Stomach (tissue), 19 donors: ENCODE measurements at places on chromosomes 2 and 18.

- DNase-seq: no peak
Observed at GRCh38 chr18:36711813-36712444, 116.9 kb downstream of the TPGS2 start.

DNA sequence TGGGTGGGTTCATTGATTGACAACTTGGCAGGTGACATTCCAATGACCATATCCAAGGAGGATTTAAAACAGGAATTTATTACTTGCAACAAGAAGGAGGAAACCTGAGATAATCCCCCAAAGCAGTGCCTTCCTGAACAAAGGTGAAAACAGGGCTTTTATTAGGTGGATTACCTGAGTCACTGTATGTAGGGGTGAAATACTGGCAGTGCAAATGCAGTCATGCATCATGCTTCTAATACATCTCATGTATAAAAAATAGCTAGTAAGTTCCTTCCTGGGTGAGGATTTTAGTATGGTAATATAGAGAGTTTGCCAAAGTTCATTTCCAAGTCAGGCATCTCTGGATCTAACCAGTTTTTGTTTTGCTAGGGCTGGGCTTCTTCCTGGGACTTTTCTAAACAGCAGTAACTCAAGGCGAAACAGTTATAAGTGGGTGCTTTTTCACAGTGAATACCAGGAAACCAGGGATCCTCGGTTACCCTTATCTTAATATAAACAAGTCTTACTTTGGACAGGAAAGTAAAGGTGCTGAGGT, 583.4 kb upstream of the LRRTM1 start:
- peak; percentile 60 for DNase-seq

DNA sequence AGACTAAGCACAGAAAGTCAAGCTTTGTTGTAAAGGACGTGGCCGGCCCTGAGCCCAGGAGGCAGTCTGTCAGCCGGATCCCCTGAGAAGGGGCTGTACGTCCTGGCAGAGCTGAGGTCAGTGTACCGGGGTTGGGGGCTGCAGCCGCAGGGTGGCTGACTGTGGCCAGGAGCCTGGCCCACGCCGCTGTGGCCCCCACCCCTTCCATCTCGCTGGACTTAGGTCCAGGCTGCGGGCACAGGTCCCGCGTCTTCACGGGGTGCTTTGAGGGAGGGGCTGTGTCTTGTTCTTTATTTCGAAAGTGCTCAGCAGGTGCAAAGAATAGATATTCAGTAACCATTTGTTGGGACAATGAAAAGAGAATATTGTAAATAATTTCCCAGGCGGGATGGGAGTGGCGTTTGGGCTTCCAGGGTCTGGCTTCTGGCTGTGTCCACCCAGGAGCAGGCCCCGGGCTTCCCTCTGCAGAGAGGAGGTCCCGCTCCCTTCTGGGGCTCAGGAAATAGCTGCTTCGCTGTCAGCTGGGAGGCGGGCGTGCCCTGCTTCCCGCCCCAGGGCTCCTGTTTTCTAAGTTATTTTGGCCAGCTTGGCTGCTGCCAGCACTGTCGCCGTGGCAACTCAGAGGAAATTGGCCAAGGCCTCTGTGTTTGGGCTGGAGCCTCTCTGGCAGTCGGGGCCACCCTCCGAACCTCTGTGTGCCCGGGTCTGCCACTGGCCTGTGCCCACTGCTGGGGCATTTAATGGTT, 7.4 kb downstream of the NFATC1 start:
- peak; percentile 61 for DNase-seq

GRCh38 chr2:21772624-21773023, 648.9 kb downstream of the TDRD15 start:
- DNase-seq: no peak

DNA sequence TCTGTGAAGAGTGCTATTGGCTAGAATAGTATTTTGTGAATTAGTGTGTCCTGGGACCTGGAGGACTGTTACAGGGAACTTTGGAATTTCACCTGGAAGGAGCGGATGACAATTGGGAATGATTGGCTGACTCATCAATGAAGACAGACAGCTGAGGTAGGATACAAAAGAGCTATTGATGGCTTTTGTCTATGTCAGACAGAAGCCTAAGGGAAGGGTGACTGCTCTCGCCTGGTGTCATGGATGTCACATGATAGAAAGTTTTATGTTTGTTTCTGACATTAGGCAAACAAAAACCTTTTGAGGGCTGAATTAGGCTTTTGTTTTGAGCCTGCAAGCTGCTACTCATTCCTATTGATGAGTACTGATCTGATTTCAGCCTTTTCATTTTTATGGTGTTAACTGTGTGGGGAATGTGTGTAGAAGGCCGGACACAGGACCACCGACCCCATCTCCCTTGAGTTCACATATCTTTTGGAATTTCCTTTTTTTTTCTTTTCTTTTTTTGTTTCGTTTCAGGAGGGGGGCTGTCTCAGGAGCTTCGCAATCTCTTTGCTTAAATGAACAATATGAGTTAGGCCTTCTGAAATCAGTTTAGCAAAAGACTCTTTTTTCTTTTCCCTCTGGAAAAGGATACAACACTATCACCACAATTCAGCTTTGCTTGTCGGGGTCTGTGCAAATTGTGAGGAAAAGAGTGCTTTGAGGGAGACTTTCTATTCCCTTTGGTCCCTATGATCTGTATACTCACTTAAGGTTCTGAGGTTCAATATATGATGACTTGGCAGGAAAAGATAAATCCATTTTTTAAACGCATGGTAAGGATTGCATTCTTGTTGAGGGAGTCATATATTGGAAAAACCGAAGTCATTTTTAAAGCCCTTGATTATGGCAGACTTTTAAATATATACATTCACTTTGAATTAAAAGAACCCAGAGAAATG, 207.9 kb upstream of the FIGN start:
- DNase-seq: no peak

GRCh38 chr18:13611601-13612195, 114.7 kb downstream of the FAM210A start:
- no peak for DNase-seq

DNA sequence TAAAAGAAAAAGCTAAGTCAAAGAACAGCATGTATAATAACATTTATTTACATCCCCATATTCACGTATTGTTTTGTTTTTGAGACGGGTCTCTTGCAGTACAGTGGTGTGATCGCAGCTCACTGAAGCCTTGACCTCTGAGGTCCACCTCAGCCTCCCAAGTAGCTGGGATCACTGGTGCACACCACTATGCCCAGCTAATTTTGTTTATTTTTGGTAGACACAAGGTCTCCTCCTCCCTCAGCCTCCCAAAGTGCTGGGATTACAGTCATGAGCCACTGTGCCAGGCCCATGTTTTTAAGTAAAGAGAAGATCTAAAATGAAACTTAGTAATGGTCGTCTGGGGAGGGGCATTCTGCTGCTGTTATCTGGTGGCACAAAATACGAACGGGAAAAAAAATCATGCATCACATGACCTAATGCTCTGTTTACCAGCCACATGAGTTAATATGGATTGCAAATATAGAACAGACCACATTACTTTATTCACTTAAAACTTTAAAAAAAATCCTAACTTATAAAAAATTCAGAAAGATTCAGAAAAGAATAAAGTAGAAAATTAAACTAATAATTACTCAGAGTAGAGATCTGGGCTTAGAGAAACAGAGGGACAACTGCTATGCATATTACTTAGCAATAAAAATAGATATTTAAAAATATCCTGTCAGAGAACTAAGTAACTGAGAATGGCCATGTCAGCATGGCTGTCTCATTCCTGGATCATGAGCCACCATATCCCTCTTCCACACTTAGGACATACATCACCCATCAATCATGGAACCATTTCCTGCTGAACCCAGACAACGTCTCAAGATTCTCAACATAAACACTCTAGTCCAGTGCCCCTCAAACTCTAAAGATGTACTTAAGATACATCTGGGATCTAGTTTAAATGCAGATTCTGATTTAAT, 7.3 kb downstream of the MMADHC start:
- no peak for DNase-seq

DNA sequence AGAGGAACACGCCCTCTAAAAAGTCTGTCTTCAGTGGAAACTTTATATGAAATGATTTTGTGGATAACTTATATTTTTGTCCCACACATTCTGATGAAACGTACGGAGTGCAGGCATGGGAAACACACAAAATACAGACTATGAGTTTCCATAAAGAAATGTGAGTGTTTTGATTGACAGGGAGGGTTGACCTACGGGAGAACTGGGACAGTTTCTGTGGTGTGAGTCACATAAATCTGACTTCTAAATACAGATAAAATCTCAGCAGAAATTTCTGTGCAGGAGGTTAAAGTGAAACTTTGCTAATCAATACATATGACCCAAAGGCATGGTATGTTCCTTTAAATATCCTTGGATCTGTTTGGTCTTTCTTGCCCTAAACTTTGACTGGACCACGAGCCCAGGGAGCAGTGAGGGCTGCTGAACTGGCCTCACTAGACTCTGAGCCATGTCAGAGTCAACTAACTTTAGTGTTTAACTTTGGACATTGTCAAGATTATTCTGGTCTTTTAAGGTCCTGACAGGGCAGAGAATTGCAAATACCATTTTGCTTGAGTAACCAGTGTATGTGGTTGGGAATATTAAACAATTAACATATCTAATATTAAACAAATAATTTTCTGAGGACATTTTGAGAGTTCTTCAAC, 206.9 kb upstream of the LYPD1 start:
- no peak for DNase-seq

GRCh38 chr2:199348871-199349270, 108.9 kb downstream of the SATB2 start:
- DNase-seq: no peak

GRCh38 chr18:41134426-41134825, 820.6 kb upstream of the PIK3C3 start:
- DNase-seq: no peak

DNA sequence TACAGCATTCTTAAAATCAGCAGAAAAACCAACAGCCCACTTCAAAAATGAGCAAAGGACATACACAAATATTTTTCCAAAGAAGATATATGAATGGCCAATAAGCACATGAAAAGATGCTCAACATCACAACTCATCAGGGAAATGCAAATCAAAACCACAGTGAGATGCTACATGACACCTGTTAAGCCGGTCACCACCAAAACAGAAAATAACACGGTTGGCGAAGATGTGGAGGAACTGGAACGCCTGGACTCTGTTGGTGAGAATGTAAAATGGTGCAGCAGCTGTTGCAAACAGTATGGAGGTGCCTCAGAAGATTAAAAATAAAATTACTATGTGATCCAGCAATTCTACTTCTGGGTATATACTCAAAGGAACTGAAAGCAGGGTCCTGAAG, 184.8 kb downstream of the INHBB start:
- DNase-seq: no peak

DNA sequence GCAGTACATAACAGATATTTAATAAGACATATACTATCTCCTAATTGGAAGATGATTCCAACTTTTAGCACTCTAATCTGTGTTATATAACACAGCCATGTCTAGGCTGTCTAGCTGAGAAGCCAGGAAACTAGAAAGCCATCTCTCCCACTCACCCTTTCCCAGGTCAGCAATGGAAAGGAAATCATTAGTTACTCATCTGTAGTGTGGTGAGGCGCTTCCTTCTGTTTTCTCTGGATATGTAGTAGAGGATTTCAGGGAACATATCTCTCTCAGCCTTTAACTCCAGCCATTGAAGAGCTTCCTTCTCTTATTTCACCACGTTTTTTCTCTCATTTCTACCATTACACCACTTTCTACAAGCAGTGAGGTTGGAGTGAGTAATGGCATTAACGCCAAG, 19.4 kb downstream of the RBBP8 start:
- DNase-seq: no peak

GRCh38 chr2:6445156-6445555, 420.6 kb downstream of the CMPK2 start:
- DNase-seq: no peak

- DNase-seq: no peak
Observed at GRCh38 chr18:3472681-3473544, 22.9 kb downstream of the TGIF1 start.

GRCh38 chr2:63440612-63441011, 147.7 kb downstream of the WDPCP start:
- no peak for DNase-seq

DNA sequence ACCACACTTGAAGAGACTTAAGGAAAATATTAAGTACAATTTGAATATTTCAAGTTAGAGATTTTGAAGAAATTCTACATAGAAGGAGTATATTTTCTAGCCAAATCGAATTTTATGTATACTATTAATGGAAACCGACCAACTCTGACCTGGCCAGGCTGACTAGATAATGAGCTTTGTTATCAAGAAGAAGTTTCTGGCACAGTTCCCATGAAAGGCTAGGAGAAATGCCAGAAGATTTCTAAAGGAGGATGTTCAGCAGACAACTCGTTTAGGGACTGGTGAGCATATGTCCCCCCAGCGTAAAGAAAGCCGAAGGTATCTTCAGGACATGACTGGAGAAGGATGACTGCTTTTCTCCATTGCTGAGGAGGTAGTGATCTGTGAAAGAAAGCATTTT, 127.3 kb downstream of the DIS3L2 start:
- no peak for DNase-seq

DNA sequence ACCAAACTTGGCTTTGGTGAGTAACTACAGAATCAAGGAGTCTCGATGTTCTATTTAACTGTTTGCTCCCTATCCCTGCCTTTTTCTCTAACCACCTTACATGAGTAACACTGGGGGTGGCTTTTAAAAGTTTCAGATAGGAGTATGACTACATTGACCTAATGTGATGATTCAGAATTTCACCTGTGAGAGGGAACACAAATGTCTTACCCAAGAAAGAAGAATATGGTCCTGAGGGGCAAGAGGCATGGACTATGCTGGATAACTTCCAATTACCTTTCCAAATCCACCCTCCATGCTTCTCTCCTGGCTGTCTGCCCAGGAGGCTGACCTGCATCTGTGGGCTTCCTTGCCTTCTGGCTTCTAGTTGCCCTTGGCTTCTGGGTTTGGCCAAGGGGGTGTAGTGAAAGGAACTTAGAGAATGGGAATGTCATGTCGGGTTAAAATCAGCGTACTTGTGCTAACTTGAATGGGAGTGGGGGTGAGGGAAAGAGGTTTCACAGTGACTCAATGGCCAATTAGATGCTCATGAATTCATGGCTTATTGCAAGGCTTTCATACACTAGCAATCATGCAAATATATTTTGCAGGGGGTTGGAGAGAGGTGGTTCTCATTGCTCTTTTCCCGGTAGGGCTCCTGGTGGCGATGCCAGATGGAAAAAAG, 5.3 kb upstream of the IL36G start:
- DNase-seq: no peak

DNA sequence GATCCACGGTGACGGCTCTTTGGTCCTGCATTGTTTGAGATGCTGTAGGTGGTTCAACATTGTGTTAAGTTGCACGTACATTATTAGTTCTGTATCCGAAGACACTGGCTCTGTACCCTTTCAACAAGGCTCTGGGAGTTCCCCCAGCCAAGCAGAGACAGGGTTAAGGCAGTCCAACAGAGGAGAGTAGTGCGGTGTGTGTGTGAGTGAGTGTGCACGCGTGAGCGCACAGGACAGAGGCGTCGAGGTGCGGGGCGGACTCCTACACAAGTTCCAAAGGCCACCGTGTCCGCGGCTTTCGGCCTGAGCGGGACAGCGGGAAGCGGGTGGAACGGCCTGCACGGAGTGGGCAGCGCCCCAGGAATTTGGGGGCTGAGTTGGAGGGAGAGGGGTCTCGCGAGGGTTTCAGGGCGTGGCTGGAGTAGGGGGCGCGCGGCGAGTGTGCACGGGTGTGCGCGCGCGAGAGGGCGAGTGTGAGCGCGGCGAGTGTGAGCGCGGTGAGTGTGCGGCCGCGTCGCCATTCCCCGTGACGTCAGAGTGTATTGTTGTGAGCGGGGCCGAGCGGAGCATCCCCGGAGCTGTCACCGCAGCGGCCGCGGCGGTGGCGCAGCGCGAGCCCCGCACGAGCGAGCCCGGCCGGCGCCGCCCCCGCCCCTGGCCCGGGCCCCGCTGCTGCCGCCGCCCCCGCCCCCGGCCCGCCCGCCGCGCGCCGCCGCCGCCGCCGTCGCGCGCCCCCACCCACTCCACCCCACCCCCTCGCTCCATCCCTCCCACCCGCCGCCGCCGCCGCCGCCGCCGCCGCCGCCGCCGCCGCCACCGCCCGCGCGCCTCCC, at the start of gene ASXL3:
Gene ASXL3 (plus strand): TSS at position 535 of the 833 bp plus-strand sequence. CDS start 413 bp downstream, outside the sequence.
- peak; percentile 64 for DNase-seq
